ENCODE measurements at places on chromosomes 16 and 17. TPM values are rescaled to one million over a fixed set of nuclear protein-coding genes. Genes with fewer than 3 reads are reported as not detected.

The LITAF gene
- total RNA-seq, result 114 TPM

DNA sequence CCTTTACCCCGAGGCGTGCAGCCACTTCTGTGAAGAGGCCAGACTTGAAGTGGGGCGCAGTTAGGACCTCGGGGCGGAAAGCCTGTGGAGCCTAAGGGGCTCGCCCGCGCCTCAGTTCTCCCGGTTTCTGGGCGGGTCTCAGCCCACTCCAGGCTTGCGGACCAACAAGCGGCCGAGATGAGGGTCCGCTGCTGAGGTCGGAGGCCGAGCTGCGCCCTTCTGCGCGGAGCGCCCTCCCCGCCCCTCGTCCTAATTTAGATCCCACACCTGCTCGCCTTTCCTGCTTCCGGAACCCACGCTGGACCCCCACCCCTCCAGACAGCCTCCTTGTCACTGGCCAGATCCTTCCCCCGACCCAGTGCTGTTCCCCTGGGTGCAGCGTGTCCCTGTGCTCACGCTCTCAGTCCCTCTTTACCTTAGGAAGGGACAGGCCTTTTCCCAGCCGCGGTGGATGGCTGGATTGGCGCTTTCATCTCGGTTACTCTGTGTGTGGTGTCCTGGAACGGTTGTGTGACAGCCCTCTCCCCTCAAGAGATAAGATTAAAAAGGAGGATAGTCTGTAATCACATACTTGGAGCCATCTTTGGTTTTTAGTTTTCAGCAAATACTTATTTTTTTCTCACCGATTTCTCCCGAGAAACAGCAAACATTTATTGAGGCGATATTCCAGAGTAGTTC, 933 bp upstream of the ATXN7L3 start:
- H3K27me3 ChIP-seq, result peaks cover 4% of the 10 kb centered on the region
- peak overlapping the region; percentile 93 for H3K4me3 ChIP-seq
- peak overlapping the region; percentile 97 for H3K27ac ChIP-seq
- no peak for DNase-seq

DNA sequence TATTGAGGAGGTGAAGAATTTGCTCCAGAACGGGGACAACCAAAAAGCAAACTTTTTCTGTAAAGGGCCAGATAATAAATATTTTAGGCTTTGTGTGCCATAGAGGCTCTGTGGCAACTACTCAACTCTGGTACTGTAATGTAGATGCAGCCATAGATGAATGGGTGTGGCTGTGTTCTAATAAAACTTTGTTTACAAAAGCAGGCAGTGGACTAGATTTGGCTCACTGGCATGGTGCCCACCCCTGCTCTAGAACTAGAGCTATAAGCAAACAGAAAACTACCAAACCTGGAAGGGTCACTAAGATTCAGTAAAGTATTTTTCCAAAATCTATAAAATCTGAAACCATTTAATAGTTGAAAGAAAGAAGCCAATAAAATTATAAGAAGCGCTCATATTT, 24.6 kb upstream of the SMURF2 start:
- H3K27me3 ChIP-seq, result peaks cover 3% of the 10 kb centered on the region
- peaks cover 71% of the 10 kb centered on the region for H3K4me1 ChIP-seq
- peak overlapping the region; percentile 72 for H3K27ac ChIP-seq
- DNase-seq, result no peak
- peaks cover 13% of the 10 kb centered on the region for H3K36me3 ChIP-seq

- DNase-seq, result no peak
- H3K4me1 ChIP-seq, result peaks cover 8% of the 10 kb centered on the region
- H3K4me3 ChIP-seq, result peak overlapping the region; percentile 93
- no peaks in the 10 kb centered on the region for H3K36me3 ChIP-seq
These were observed 605 bp downstream of the MRTFB start for GRCh38 chr16:14071576-14072271.

DNA sequence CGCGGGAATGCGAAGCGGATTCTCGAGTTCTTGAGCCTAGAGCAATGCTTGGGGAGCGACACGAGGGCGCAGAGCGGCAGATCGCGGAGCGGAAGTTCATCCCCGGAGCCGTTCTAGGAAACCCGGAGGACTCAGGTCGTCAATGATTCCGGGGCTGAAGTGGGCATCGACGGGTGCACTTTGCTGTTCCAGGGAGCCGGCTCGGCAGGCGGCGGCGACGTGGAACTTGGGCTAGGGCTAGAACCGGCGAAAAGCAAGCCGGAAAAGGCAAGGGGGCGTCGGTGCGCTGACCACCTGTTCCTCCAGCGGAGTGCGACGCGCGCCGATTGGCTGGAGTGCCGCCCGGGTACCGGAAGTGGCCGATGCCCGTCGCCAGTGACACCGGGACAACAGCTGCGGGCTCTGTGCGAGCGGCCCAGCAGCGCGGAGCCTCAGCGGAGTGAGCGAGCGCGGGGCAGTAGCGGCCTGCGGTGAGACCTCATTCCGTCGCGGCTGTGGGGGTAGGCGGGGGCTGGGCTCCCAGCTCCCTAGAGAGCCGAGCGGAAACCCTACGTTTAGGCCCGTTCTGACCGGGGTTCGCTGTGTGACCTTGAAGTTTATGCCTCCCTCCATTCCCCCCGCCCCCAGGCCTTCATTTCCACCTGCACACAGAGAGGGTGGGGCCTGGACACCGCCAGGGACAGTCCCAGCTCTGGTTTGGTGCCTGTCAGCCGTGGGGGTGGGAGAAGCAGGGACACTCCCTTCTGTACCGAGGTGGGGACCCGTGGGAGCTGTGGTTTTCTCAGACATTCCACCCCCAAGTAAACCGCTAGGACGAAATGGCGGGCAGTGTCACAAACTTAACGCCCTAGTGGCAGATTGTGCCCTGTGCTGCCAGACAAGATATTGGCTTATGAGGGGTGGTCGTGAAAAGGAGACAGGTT, at the start of gene ZFP3:
Gene ZFP3, plus strand, starts transcription at position 362 of the 923 bp plus-strand sequence. CDS start 13,038 bp downstream, outside the sequence.
- DNase-seq, result no peak
- peak within 1 kb of the TSS; percentile 71 for H3K4me3 ChIP-seq
- no peak within 1 kb of the TSS for H3K27ac ChIP-seq
- H3K4me1 ChIP-seq, result no peaks in the 10 kb centered on the region
- peaks cover 2% of the 10 kb centered on the region for H3K27me3 ChIP-seq

DNA sequence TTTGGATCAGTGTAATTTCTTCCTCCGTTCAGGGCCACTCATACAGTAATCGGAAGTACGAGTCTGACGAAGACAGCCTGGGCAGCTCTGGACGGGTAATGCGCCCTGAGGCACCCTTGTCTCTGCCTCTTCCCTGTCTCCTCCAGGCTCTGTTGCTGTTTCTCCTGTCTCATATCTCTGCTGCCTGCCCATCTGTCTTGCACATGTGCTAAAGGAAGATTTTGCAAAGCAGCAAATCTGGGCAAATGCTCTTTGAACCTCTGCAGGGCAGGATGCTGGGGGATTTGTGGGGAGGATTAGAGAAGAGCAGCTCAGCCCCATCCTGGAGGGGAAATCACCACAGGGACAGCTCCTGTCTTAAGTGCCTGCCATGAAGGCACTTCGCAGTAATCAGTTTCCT, 32.4 kb upstream of the POLR3E start:
- peak overlapping the region; percentile 13 for H3K27ac ChIP-seq
- no peaks in the 10 kb centered on the region for H3K27me3 ChIP-seq
- peaks cover 26% of the 10 kb centered on the region for H3K4me1 ChIP-seq

The CIBAR2 gene
- total RNA-seq, result not detected

DNA sequence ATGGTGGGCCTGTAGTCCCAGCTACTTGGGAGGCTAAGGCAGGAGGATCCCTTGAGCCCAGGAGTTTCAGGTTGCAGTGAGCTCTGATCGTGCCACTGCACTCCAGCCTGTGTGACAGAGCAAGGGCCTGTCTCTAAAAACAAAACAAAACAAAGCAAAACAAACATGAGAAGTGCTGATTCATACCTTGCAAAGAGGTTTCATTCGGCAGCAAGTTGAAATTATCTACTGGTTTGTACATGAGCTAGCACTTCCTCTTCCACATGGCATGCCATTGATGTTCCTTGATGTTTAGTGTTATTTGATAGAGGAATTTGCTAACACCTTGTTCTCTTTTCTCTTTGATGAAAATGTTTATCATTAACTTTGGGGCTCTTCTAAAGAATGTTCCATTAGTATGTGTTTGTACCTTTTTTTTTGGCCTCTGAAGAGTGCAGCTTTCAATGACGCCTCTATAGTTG, 50.6 kb downstream of the SPECC1 start:
- H3K27ac ChIP-seq, result peak overlapping the region; percentile 44
- no peak overlapping the region for H3K4me3 ChIP-seq
- peak; percentile 56 for DNase-seq
- no peaks in the 10 kb centered on the region for H3K36me3 ChIP-seq

DNA sequence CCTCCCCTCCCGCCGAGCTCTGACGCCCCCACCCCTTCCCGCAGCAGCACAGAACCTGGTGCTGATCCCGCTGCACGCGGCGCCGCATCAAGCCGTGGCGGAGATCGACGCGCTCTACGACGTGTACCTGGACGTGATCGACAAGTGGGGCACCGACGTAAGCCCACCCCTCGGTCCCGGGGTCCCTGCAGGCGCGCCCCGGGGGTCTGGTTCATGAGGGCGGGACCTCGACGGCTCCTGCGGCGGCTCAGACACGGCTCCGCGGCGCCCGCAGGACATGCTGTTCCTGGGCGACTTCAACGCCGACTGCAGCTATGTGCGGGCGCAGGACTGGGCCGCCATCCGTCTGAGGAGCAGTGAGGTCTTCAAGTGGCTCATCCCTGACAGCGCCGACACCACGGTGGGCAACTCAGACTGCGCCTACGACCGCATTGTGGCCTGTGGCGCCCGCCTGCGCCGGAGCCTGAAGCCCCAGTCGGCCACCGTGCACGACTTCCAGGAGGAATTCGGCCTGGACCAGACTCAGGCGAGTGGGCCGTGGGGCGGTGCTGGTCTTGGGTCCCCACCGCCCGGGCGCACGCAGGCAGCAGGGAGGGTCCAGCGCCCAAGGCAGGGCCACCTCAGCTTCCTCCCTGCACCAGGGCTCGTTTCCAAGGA, 1.4 kb downstream of the DNASE1L2 start:
- H3K27me3 ChIP-seq, result no peaks in the 10 kb centered on the region
- H3K27ac ChIP-seq, result no peak overlapping the region
- H3K36me3 ChIP-seq, result peaks cover 9% of the 10 kb centered on the region
- H3K4me1 ChIP-seq, result no peaks in the 10 kb centered on the region
- no peak overlapping the region for H3K4me3 ChIP-seq

DNA sequence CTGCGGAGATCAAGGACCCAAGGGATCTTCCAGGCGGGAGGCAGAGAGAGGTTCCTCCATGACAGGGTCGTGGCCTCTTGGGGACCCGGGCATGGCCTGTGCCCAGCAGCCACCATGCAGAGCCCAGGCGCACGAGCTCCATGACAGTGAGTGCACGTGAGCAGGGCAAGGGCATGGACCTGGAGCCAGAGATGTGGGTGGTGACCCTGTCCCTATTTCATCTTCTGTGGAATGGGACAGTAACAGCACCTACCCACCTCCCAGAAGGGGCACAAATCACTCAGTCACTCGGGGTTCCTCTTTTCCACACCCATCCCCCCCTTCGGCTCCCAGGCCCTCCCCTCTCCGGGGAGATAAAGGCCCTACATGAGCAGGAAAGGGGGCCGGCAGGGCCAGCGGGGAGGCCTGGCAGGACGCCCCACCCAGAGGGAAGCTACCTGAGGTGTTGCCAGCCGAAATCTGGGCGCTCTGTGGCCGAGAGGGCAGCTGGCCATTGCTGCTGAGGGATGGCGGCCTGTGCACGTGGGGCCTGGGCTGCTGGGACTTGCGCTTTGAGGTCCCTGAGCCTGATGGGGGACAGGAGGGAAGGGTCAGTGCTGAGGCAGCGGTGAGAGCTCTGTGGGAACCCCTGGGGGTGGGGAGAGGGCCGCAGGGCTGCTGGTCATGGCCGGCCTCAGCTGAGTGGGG, 10.4 kb downstream of the UBALD2 start:
- peaks cover 20% of the 10 kb centered on the region for H3K4me1 ChIP-seq
- H3K36me3 ChIP-seq, result no peaks in the 10 kb centered on the region

The ENPP7 gene
- total RNA-seq, result not detected

GRCh38 chr17:75906143-75906884, 1.6 kb upstream of the MRPL38 start:
- H3K27ac ChIP-seq, result no peak overlapping the region
- no peak overlapping the region for H3K4me3 ChIP-seq
- no peak for DNase-seq
- no peaks in the 10 kb centered on the region for H3K36me3 ChIP-seq
- peaks cover 2% of the 10 kb centered on the region for H3K27me3 ChIP-seq
